Fibroblast of skin of left biceps (primary cell): ENCODE measurements at places on chromosomes 2 and 18.

DNA sequence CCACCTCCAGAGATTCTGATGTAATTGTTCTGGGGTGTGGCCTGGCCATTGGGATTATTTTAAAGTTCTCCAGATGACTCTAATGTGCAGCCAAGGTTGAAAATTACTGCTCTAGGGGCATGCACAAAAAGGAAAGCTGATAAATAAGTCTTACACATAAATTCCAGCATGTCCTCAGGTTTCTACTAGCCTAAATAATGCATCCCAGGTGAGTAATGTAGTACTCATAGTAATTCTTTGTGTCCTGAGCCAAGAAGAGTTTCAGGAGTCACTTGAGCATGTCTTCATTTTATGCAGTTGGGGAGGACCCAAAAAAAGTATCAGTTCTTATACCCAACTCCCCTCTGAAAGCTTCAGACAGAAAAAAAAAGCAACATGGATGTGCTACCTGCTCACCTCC lies 130.1 kb upstream of the SP5 start:
- DNase-seq: no peak

DNA sequence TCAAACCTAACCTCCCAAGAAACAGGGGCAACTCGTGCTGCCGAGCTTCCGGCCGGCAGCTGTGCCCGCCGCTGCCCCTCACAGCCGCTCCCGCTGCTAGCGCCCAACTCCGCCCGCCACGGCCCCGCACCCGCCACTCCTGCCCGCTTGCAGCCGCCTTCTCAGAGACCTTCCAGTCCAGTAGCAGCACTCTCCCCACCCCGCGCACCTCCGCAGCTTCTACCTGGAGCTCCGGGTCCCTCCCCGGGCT lies 722 bp upstream of the C2orf15 start:
- no peak for DNase-seq

GRCh38 chr2:1581965-1582625 lies 162.2 kb downstream of the PXDN start:
- no peak for DNase-seq

DNA sequence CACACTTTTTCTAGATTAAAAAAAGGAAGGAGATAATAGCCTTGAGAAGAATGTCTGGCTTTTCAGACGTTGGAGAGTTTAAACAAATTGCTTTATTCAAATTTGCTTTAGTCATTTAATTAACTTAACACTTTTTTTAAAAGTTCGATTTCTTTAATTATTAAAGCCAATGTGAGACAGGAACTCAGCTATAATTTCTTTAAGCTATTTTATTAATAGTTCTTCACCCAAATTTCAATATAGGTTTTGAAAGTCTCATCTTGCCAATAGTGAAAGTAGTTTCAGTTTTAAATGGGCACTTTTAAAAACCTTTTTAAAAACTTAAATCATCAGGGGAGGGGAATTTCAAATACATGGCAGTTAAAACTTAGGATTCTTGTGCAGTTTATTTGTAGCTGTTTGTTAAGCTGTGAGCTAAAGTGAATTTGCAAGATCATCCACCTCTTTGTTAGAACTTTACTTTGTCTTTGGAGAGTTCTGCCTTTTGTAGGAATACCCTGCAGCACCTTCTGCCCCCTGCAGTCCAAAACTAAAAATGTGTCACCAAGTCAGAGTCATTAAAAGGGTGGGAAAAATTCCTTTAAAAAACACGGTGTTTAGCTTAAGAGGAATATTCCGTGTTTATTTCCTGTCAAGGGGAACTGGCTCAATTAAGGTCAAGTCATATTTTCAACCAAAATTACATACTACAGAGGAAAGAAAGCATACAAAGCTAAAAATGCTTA lies 4.6 kb downstream of the TGIF1 start:
- DNase-seq: no peak

DNA sequence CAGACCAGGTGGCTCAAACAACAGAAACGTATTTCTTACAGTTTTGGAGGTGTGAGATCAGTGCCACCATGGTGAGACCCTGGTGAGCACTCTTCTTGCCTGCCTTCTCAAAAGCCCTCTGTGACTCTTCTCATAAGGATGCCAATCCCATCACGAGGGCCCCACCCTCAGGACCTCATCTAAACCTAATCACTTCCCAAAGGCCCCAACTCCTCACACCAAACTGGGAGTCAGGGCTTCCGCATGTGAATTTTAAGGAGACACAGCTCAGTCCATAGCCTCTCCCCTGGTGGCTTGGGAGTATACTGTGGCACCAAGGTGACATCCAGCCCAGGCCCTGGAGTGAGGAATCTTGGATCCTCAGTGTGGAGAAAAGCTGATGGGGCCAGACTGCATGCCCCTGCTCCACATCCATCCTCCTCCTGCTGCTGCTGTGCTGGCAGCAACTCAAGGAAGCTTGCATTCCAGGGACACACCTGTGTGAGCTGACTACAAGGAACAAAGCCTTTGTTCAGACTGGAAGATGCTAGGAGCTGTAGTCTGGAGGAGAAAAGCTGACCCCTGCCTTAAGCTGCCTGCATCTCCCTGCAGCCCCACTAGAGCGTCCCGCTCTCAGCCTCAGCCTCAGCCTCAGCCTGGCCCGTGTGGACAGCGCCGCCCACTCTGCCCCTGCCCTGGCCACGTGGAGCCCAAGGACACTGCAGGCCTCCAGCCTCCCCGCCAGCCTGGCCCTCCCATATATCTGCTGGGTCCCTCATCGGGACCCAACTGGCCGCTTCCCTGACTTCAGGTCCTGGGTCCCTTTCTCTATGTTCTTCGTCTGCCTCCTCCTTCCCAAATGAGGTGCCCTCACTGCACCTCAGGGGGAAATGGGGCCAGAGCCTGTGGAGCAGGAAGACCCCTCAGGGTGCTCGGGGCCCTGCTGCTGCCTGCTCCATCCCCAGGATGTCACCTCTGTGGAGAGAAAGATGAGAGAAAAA lies 87.8 kb upstream of the RAB6C start:
- no peak for DNase-seq

GRCh38 chr2:233372855-233373254 lies 18.6 kb downstream of the DGKD start:
- no peak for DNase-seq

DNA sequence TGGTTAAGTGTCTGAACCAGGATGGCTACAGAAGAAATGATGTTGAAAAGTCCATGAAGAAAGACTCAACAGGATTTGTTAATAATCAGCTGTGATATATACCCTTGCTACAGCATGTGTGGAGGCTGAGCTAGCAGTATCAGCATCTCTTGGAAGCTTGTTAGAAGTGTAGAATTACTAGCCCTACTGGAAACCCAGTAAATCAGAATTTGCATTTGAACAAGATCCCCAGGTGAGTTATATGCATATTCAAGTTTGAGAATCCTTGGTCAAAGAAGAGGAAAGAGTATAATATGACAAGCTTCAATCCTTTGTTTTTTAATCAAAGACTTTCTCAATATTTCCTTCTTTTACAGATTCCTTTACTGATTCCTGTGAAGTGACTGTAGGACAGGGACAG lies 109.0 kb upstream of the KCNJ3 start:
- DNase-seq: no peak
